ENCODE measurements at places on chromosomes 6 and 20.

DNA sequence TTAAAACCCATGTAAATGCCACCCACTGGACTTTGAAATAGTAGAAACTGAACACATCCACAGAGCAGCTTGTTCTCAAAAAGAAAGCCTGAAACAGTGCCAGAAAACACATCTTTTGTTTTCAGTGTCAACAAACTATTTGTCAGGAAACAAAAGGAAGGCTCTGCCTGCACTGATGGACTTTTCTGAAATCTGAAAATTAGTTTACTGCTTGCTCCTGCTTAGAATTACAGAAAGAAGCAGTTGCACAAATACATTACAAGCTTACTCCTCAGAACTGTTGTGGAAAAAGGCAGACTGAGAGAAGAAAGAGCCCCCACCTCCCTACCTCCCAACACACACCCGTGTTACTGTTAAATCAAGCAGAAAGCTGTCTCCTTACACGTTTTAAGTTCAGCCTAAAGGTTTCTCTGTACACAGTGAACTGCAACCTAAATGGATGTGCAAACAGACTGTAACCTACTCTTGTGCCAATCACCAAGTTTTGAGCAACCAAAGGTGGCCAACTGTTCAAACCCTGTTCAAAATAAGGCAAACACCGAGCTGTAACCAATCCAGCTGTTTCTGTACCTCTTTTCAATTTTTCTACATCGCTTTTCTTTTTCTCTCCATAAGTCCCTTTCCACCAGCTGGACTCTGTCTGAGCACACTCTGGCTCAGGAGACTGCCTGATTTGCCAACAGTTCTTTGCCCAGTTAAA, 43.7 kb downstream of the FRK start:
- DNase-seq: no peak

- DNase-seq: no peak
These were observed 1.0 kb downstream of the MCM9 start for GRCh38 chr6:118933855-118934460.

DNA sequence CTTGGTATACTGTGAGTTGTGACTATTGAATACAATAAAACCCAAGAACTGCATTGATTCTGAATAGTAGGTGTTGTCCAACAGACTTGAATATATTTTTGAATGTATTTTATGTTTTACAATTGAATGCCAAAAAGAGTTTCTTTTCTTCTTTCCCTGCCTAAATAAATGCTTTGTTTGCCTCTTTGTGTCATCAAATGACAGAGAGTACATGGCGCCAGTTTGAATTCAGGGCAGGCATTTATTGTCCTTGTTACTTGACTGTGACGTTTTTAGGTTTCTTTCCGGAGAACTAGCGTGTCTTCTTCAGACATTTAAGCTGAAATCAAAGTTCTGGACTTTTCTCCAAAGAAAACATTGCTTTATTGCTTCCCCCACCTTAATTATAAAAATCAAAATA, 16.6 kb downstream of the KIF3B start:
- no peak for DNase-seq

DNA sequence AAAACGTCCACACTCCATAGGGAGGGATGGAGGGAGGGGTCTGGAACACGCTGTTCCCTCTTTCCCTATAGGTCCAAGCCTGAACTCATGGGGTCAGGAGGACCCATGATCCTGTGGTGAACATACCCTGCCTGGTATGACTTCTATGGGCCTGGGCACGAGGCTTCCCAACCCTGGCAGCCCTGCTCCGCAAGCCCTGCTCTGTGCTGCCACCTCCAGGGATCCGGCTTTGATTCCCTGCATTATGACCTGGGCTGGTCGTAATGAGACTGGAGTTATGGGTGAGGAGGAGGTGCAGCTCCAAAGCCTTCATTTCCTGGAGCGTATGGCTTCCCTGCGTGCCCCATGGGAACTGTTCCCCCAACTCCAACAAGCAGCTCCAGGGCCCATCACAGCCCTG, 54.9 kb downstream of the CDH22 start:
- DNase-seq: no peak

GRCh38 chr6:125808591-125808990, 17.8 kb downstream of the NCOA7 start:
- DNase-seq: no peak

GRCh38 chr6:52305411-52305810, 20.9 kb upstream of the MCM3 start:
- no peak for DNase-seq

- DNase-seq: no peak
These were observed 327.5 kb upstream of the JAG1 start for GRCh38 chr20:11001302-11001701.

GRCh38 chr6:26025047-26025893, 62.0 kb upstream of the HFE start:
- no peak for DNase-seq

GRCh38 chr6:37244430-37245310, 12.9 kb upstream of the TBC1D22B start:
- no peak for DNase-seq

GRCh38 chr6:138605958-138606357, 106.7 kb upstream of the NHSL1 start:
- no peak for DNase-seq

DNA sequence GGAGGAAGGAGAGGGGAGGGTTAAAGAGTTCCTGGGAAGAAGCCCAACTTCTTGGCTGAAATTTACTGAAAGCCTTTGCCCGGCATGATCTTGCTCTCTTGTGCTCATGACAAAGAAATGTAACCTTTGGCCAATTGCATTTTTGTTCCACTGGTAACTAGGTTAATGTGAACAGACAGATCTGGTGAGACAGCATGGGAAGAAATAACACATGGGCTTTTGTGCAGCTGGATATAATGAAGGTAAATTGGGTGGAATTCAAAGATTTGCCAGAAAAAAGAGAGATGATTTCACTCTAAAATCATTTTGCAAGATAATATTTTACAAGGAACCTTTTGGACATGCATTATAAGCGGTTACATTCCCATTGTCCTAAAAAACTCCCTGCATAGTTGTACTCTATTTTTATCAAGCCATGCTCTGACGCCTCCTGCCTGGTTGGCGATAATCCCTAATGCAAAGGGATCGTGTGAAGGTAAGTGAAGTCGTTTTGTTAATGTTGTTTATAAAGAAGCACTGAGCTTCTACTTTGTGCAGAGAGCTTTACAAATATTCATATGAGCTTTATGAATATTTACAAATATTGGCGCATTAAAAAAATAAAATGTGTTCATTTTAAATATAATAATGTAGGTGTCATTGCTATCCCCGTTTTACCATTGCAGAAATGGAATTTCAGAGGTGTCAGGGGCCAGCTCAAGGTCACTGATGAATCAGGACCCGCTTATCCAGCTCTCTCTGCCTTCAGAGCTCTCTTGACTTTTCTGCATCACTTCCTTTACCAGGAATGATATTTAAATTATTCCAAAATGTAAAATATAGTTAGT, 161.3 kb upstream of the AGPAT4 start:
- DNase-seq: no peak
